ENCODE measurements at places on chromosomes 5 and 9.

DNA sequence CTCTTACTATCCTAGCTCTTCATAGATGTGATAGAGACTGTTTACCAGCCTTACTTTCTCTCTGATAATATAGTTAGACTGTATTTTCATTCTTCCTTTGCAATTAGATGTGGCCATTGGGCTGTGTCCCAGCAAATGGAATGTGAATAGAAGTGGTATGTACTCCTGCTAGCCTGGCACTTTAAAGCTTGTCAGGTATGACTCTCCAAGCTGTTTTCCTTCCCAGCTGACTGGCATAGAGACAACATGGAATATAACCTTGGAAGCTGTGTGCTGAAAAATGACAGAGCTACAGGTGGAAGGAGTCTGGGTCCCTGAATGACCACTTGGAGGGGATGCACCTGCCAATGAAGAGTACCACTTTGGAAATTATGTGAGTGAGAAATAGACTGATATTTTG lies 116.2 kb downstream of the DIRAS2 start:
- no peak for DNase-seq

DNA sequence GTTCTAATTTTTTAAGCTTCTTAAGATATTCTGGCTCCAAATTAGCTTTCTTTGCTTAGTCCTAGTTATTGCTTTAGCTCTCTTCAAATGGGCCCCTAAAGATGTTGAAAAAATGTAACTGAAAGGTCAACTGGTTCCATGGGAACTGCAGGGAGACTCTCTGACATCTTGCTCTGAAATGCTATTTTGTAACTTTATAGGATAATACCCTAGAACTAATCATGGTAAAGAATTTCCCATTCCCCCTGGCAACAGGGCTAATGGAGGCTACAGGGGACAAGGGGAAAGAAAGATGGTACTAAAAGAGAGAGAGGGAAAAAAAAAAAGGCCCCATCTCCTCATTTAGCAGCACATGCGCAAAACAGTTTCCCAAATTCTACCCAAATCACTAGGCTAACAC lies 39.4 kb downstream of the SIL1 start:
- no peak for DNase-seq

- DNase-seq = no peak
Measured at GRCh38 chr9:10045598-10045997, 567.2 kb downstream of the PTPRD start.

- no peak for DNase-seq
Measured at GRCh38 chr9:94922098-94922607, 195.7 kb downstream of the AOPEP start.

All from central memory CD8-positive, alpha-beta T cell (primary cell).